ENCODE measurements at places on chromosomes 12 and 14.

GRCh38 chr12:39329018-39329417 is 113.9 kb downstream of the KIF21A start:
- no peak for DNase-seq

GRCh38 chr14:34038358-34039057 is 87.6 kb upstream of the EGLN3 start:
- no peak for DNase-seq

DNA sequence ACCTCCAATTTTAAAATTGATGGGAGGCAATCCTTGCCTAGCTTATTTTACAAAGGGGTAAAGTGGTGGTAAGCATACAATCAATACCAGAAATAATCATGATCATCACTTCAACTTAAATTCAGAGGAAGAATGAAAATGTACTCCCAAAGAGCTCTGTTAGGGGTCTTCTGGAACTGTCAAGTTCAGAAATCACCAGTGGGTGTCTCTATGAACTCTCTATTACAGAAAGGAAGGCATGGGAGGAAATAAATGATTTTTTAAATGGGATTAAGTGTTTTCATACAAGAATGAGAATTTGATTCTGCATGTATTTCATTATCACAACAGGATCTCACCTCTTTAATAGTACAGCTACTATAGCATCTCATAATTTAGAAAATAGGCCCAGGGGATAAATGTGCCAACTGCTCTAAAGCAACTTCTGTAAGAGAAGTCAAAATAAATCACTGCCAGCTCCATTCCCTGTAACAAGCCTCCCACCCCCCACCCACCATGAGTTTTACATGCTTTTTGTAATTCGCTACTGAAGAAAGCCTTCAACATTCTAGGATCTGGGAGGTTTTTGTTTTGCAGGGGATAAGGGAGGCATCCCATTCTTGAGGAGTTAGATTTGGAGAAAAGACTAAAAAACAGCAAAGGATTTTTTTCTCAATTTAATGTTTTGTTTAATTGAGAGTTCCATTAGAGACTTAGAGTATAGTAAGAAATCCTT is 9.7 kb downstream of the DCP1B start:
- DNase-seq = no peak

DNA sequence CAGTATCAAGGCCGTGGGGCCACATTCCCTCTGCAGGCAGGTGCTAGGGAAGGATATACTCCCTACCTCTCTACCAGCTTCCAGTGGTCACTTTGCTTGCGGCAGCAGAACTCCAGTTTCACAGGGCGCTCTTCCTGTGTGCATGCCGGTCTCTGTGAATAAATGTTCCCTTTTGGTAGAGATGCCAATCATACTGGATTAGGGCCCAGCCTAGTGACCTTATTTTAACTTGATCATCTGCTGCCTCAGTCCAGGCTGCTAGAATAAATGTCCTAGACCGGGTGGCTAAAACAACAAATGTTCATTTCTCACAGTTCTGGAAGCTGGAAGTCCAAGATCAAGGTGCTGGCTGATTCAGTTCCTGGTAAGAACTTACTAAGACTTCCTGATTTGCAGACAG is 198.8 kb upstream of the TMEM132C start:
- no peak for DNase-seq
